Germinal center (tissue), 1 donor: ENCODE measurements at places on chromosomes 11 and 22.

DNA sequence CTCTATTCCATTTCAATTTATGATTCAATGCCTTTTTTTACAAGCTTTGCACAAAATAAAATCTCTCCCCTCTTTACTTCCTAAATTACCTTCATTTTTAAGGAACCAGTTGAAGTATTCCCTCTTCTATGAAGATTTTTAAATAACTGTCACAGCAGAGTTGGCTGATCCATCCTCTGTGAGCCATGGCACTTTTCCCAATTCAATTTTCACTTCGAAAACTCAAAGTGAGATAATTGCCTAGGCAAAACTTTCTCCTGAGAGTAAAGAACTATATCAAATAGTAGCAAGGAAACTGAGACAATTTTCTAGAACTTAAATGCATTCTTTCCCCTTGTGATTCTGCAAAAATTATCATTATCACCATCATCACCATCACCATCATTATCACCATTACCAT, 259.9 kb upstream of the ARHGAP20 start:
- no peak for DNase-seq

DNA sequence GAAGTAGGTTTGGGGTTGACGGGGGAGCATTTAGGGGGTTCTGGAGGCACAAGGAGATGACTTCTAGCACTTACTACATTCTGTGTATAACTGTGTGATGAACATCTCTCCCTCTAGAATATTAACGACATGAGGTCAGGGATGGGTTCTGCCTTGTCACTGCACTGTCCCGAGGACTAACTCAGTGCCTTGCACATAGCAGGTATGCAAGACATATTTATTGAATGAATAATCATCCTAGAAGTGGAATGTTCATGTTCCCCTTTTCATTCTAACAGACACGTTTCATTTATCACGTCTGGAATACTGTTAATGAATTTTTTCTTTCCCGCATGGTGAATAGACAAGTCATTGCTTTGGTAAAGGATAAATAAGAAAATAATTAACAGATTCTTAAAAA, 12.6 kb downstream of the SYT13 start:
- DNase-seq = no peak

DNA sequence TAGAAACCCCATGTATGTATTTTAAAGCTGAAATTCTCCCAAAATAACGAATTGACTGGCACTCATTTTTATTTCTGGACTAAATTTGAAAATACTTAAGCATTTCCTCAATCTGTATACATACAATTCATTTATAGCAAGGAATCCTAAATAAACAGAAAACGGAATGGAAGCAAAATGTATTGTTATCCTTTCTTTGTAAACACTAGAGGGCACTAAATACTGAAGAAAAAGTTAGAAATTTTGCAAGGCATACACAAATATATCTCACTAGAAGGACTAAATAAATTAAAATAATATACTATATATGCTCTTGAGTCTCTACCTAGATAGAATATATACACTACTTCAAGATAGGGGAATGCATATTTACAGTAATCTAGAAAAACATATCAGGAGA, 23.1 kb upstream of the ANO5 start:
- no peak for DNase-seq

GRCh38 chr22:19691721-19692341, 22.5 kb upstream of the SEPTIN5 start:
- no peak for DNase-seq

GRCh38 chr22:35541254-35541748, 670 bp downstream of the RASD2 start:
- no peak for DNase-seq

- DNase-seq = no peak
These were observed 145.3 kb upstream of the CTSC start for GRCh38 chr11:88482871-88483301.

DNA sequence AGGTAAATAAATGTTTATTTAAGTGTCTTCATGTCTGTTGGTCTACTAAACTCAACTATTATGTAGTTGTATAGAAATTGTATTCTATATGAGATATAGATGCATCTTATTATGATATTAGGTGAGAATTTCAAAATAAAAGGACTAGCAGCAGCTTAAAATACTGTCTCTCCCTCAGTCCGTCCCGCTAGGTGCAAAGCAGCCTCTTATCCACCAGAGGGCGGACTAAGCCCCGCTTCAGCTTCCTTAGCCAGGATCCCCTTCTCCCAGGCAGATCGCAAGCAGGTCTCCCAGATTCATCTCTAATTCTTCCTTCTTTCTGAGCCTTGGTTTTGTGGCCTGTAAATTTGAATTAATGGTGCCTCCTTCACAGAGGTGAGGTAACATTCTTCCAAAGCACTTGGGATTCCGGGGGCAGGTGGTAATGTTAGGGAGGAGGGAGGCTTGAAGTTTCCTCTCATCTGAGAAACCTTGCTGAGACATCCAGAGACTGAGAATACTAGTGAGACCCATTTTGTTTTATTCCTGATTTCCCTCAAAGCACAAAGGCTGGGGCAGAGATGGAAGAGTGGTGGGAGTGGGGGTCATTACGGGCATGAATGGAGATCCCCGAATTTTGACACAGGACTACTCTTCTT, 13.5 kb upstream of the INSC start:
- peak; percentile 48 for DNase-seq

DNA sequence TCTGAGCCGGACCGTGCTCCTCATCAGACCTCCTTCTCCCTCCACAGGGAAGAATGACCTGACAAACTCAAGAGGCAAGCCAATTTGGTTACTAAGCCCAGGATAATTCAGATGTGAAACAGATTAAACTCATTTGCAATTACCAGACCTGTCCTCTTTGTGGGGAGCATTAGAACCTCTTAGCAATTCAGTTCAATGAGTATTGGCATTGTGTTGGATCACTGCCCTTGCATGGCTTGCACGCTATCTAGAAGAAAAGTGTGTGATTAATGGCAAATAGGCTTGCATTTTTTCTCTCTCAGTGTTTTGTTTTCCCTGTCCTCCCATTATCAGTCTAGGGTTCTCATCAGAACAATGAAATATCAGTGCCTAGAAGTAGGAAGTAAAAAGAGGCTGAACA, 365.6 kb downstream of the OPCML start:
- DNase-seq = no peak

GRCh38 chr22:37026325-37026724, 6.8 kb downstream of the MPST start:
- DNase-seq = no peak

- no peak for DNase-seq
These were observed 380.8 kb upstream of the CADM1 start for GRCh38 chr11:115884800-115885534.

DNA sequence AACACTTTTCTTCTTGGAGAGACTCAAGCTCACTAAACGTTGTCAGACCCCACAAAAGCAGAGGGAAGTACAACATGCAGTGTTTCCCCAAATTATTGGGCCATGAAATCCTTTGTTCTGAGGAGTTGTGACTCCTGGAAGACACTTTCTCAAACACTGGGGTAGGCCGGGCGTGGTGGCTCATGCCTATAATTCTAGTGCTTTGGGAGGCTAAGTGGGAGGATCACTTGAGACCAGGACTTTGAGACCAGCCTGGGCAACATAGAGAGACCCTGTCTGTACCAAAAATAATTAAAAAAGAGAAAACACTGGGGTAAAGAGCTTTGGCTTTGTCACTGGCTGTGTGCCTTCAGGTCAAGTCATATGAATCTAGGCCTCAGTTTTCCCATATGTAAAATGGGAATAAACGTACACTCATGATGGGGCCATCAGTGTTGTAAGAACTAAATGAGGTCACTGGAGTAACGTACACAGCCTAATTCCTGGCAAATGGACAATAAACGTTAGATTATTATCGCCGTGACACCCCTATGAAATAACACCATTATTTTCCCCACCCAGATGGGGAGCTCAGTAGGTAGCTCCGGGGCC, 92.0 kb downstream of the RRM1 start:
- DNase-seq = no peak

- DNase-seq = no peak
These were observed 25.1 kb upstream of the GUCY1A2 start for GRCh38 chr11:107043242-107044006.

GRCh38 chr11:65503368-65503948, 4.6 kb downstream of the MALAT1 start:
- no peak for DNase-seq

GRCh38 chr11:73939096-73939495, 11.7 kb upstream of the DNAJB13 start:
- no peak for DNase-seq

- DNase-seq = no peak
These were observed 1388.1 kb downstream of the FAM181B start for GRCh38 chr11:81345609-81346008.

DNA sequence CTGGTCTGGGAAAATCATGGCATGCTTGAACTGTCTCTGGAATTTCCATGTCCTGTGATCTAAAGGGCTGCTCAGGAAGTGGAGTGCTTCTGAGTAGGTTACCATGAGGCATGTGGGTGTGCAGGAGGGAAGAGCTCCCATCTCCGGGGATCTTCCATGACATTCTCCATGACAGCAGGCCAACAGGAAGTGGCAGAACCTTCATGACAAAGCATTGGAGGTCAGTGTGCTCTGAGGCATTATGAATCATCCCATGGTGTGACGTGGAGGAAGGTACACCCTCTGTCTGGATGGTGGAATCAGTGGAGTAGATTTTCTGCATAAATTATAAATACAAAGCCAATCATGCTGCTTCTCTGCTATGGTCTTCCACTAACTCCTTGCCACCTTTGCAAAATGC, 139.6 kb upstream of the E2F8 start:
- no peak for DNase-seq

DNA sequence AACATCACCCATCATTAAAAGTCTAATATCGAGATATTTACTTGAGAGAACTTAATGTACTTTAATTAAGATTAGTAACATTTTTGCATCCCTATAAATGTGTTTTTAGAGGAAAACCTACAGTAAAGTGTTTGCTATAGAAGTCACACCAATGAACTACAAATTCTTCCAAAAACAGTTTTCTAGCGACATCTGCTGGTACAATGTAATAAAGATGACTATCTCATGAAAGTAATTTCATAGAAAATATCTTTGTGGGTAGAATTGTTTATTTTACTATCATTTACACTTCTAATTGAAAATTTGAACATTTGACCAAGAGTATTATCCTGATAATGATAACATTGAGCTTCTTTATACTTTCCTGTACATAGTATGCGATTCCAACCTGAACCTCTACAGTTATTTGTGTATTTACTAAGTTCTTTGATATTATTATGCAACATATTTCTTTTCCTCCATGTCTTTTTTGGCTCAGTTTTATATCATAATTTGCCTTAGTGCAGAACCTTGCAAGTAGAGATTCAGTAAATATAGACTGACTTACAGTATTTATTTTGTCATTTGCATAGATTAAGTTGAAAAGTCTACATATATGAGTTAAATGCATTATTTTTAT, 252.7 kb downstream of the TMEM135 start:
- peak; percentile 22 for DNase-seq

DNA sequence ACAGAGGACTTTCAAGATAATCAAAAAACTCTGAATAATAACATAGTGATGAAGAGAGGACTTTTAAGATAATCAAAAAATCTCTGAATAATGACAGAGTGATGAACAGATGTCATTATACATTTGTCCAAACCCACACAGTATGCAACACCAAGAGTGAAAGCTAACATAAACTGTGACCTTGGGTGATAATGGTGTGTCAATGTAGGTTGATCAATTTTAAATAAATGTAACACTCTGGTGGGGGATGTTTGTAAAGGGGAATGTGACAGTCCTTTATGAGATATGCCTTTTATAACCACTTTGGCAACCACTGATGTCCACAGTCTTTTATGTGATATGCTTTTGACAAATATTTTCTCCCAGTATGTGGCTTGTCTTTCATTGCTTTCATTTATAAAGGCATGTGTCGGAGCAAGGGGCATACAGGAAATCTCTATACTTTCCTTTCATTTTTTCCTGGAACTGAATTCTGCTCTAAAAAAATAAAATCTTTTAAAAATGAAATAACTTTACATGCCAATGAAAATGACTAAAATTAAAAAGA, 10.3 kb upstream of the OR9G1 start:
- no peak for DNase-seq

DNA sequence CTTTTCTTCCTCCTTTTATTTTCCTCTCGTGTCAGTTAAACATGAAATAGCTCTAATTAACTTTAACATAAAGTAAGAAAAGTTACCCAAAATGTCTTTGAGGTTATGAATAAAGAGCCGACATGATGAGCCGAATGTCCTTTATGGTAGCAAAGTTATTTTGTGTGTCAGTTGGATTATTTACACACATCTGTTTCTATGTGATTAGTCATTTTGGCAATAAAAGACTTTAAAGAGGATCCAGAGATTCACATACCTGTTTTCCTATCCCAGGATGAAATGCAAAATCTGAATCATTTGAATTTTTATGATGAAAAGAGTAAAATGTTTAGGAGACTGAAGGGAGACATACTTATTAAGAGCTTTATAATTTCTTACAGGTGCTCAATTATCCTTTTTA, 34.0 kb upstream of the TECTA start:
- no peak for DNase-seq

DNA sequence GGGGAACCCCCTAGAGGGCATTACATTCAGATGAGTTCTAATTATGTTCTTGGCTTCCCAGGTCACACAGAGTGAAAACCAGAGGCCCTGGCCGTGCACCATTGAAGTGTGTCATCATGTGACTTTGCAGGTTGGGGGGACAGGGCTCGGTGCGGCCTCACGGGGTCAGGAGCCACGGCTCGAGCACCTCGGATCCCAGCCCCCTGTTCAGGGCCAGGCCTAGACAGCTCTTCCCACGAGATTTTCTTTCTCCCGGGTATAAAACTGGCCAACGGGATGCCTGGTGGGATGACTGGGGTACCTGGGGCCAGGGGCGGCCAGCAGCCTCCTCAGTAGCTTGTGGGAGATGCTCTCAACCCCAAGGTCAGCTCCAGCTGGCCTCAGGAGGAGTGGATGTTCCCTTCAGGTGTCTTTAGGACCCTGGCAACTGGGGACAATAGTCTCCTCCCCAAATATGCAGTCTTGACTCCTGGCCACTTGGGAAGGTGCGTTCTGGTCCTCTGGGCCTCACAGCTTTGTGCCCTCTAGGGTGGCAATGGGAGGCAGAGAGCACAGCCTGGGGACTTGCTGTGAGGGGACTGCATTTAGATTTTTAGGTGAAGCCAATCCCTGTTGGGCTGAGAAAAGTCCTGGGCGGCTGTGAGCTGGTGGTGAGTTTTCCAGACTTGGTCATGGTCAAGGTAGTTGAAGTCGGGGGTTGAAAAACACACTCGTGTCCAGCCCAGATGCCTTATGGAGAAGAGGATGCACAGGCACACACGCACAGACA, 95.6 kb downstream of the KCNQ1 start:
- DNase-seq = no peak

- no peak for DNase-seq
These were observed 19.1 kb downstream of the PARVG start for GRCh38 chr22:44199866-44200265.

- no peak for DNase-seq
These were observed 6.1 kb downstream of the FLRT1 start for GRCh38 chr11:64041846-64042245.
